Osteoblast (primary cell): ENCODE measurements at places on chromosomes 2 and 18. TPM values are rescaled to one million over a fixed set of nuclear protein-coding genes. Genes with fewer than 3 reads are reported as not detected.

The PCARE gene
- not detected in 2 replicates for total RNA-seq

The IL36B gene
- total RNA-seq = not detected in 2 replicates

The LRP2 gene
- not detected in 2 replicates for total RNA-seq

The DSG4 gene
- total RNA-seq = not detected in 2 replicates

The GYPC gene
- total RNA-seq = 101 TPM in 2 replicates

The ALLC gene
- not detected in 2 replicates for total RNA-seq

The CFAP221 gene
- total RNA-seq = 0.36 and 1.2 TPM in 2 replicates

The HOXD8 gene
- 3.3 and 5.6 TPM in 2 replicates for total RNA-seq

The RTTN gene
- 11.2 and 15.6 TPM in 2 replicates for total RNA-seq

The DHRS9 gene
- total RNA-seq = not detected in 2 replicates

The NFATC1 gene
- total RNA-seq = 5.3 and 6.2 TPM in 2 replicates

The TRIM54 gene
- not detected in 2 replicates for total RNA-seq

The RBKS gene
- total RNA-seq = 1.1 and 2.1 TPM in 2 replicates

The AQP4 gene
- not detected in 2 replicates for total RNA-seq
